IMR-90 (cell line): ENCODE measurements at places on chromosomes 16 and 17.

- DNase-seq, result no peak
Observed at GRCh38 chr17:3033248-3033640, 30.2 kb downstream of the OR1D5 start.

DNA sequence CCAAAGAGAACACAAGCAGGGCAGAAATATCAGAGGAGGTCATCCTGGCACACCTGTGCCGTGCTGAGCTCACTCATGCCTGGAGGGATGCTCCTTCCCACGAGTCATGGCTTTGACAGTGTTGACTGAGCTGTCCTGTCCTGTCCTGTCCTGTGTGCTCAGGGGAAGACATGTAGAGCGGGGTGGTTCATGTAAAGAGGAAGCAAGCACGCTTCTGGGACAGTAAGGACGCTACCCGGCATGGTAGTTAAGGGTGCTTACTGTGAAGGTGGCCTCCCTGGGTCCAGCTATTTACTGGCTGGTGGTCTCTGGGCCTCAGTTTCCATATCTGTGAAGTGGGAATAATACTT is 398 bp downstream of the LGALS9 start:
- DNase-seq, result no peak

DNA sequence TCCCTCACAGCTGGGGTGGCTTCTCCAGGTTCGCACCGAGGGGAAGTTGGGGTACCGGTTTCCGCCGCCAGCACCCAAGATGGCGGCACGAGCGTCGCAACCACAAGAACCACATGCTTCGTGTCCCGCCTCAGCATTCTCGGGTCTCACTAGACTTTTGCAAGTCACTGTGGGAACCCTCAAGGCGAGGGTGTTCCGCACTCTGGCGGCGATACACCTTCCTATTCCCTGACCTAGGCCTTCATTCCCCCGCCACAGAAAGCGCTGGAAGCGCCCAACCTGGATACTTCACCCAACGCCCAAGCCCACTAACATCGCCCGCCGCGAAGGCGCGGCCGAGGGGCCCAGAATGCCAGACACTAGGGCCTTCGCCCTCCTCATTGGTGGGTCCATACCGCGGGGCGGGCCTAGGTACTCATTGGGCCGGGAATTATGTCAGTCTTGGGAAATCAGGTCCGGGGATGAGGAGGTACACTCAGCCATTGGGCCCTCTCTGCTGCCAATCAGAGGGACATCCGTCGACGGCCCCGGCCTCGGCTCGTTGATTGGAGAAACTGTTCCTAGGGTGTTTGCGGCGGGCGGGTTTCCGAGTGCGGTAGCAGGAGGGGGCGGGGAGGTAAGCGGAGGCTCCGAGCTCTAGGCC is at the start of gene NFE2L1:
Gene NFE2L1, plus strand, starts transcription at position 619 of the 643 bp plus-strand sequence. CDS start 2,760 bp downstream, outside the sequence.
- peak; percentile 100 for DNase-seq

- DNase-seq, result no peak
Observed at GRCh38 chr17:5931616-5932015, 138.6 kb upstream of the WSCD1 start.

GRCh38 chr16:14026572-14027285 is 44.4 kb upstream of the MRTFB start:
- DNase-seq, result no peak

GRCh38 chr17:31835984-31836383 is 23.1 kb downstream of the COPRS start:
- DNase-seq, result no peak

DNA sequence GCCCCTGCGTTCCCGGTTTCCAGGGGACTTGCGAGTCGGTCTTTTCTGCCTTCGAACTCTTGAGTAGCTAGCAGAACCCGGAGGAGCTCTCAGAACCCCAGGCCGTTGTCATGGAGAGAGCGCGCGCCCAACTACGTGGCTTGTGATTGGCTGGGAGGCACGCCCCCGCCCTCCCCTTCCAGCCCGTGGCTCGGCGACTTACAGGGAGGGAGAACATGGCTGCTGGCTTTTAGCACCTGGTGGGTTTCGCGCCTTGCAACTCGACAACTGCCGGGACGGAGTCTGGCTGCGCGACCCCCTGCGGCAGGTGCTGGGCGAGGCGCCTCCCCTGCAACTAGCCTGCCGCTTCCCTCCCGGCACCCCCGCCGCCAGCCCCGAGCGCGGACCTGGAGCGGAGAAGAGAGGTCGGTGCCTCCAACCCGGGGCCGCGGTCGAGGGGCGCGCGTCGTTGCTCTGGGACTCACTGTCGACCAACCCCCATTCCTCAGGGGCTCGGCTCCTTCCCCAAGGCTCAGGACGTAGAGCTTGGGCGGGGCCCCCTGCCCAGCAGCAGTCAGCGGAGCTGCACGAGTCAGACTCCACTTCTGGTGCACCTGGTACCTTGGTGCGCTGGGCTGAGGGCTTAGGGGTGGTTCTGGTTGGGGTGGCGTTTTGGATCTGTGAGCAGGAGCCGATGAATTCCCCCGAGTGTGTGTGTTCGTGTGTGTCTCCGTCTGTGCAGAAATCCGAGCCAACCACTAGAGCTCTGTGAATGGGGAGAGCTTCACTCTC is 9.0 kb upstream of the ZFP90 start:
- DNase-seq, result peak; percentile 75

GRCh38 chr17:82134101-82134500 is 36.1 kb upstream of the FASN start:
- no peak for DNase-seq

DNA sequence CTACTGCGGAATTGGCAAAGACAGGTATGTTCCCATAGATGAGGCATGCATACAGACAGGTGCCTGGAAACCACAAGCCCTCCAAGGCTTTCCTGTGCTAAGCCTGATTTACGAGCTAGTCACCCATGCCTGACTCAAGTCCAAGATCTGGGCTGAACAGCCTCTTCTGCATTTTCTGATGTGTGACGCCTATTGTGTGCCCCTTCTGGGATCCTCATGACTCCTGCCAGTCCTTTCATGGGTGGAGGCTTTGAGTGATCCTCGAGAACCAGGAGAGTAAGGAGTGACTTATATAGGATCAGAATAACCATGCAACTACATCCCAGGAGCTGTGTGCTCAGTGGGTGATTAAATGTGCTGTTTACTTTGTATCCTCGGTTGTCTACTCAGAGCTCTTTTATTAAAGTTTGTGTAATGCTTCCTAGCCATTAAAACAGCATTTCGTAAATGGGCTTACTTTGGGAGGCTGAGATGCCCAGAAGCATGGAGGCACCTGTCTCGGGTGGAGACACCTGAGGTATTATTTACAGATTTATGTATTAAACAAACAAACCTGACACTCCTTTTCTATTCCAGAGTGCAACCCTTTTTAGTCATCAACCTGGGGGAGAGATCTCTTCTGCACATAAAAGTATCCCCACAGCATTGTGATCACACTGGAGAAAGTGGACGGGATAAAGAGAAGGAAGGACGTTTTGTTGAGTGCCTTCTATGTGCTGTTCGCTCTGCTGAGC is 373.0 kb upstream of the DYNLRB2 start:
- no peak for DNase-seq

- DNase-seq, result no peak
Observed at GRCh38 chr16:56362706-56363105, 62.6 kb downstream of the AMFR start.

GRCh38 chr17:49976828-49977202 is 7.8 kb downstream of the DLX4 start:
- no peak for DNase-seq

- peak; percentile 72 for DNase-seq
Observed at GRCh38 chr17:12549499-12550041, 116.1 kb upstream of the MYOCD start.

DNA sequence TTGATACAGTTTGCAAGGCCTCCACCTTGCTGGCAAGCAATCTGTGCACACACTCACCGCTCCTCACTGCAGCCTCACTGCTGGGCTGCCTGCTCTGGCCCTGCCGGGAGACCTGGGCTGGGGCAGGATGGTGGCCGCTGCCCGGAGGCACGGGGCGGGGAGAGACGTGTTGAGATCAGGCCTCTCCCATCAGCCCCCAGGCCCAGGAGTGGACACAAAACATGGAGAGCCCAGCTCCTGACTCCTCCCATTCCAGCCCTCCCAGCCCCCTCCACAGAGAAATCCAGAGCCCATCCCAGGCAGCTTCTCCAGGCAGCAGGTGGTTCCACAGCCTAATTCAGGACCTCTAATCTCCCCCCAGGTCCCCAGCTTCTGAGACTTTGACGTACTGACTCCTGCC is 23.1 kb upstream of the RPL38 start:
- DNase-seq, result no peak

- DNase-seq, result no peak
Observed at GRCh38 chr17:28612531-28612930, 1.5 kb downstream of the RSKR start.

DNA sequence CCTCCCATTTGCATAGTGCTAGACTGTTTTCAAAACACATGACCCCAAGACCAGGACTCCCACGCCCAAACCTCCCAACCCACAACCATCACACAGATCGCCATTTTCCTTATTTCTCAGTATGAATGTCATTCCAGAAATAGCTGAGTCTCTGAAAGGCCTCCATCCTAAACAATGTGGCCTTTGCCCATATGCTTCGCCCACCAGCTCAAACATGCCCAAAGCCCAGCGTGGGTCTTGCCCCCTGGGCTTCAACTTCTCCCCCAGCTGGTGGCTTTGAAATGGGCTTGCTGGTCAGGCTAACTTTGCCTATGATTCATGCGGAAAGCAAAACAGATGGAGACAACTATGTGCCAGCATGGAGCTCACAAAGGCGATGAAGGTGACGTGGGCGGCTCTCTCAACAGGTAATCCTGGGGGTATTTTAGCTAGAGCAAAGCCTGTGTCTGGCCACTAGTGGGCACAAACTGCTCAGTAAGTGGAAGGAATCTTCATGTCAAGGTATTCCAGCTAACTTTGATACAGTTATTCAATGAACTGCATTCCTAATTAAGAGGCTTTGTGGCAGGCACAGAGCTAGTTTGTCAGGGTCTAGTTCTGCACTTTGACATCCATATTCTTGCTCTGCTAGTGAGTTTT is 17.1 kb downstream of the PMP22 start:
- no peak for DNase-seq

DNA sequence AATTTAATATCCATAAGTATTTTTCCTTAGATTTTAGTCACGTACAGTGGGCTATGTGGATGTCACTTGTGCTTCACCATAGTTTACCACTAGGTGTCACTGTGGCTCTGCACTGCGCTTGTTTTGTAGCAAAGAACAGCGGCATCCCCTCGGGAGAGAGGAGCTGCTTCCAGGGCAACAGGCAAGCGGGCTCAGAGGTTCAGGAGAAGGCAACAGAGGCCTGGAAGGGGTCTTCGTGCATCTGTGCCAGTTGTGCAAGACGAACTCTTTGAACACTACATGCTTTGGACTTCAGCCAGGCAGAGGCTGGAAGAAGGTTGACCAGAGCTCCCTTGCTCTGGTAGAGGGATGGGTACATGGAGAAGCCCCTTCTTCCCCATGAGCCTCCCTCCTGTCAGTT is 20.6 kb downstream of the CYB561 start:
- peak; percentile 84 for DNase-seq

GRCh38 chr17:4520894-4521600 is 22.4 kb downstream of the SPNS2 start:
- DNase-seq, result peak; percentile 54

DNA sequence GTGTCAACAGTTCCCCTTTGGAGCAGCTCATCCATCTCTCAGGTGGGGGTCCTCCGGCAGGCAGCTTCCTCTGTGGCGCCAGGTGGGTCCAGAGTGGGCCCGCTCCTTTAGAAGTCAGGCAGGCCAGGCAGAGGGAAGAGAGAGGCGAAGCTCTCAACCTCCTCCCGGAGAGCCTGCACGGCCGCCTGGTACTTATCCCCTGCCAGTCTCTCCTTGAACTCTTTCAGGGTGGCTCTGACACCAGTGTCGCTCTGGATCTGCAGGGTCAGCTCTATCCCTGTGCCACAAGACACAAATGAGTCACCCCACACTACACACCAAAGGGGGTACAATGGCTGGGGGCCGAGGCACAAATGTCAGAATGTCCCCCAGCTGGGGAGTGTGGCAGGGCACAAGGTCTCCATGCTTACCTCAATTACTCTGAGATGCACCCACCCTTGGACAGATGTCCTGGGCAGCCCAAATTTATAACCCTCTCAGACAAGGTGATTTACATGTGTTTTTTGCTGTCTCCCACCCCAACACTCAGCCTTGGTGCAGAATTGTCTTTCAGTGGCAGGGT is 13.6 kb downstream of the SMCR8 start:
- DNase-seq, result no peak

- DNase-seq, result no peak
Observed at GRCh38 chr16:1895949-1896675, 22.1 kb downstream of the HS3ST6 start.
